ENCODE measurements at places on chromosomes 5 and 9.

DNA sequence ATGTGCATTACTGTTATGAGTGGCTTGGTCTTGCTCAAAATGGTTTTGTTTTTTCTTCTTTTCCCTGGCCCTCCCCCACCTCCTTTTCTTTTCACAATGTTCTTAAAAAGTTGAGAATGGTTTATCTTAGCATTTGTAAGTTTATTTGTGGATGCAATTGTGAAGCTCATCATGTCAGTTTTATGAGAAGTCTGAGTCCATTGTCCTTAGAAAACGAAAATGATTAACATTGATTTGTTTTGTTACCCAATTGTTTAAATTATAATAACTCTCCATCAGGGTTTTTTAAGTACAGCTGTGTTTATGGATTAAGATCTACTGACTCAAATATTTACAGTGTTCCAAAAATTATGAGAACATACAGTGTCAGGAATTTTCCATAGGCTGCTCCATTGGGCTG lies 511.3 kb upstream of the PAPPA start:
- DNase-seq, result no peak

DNA sequence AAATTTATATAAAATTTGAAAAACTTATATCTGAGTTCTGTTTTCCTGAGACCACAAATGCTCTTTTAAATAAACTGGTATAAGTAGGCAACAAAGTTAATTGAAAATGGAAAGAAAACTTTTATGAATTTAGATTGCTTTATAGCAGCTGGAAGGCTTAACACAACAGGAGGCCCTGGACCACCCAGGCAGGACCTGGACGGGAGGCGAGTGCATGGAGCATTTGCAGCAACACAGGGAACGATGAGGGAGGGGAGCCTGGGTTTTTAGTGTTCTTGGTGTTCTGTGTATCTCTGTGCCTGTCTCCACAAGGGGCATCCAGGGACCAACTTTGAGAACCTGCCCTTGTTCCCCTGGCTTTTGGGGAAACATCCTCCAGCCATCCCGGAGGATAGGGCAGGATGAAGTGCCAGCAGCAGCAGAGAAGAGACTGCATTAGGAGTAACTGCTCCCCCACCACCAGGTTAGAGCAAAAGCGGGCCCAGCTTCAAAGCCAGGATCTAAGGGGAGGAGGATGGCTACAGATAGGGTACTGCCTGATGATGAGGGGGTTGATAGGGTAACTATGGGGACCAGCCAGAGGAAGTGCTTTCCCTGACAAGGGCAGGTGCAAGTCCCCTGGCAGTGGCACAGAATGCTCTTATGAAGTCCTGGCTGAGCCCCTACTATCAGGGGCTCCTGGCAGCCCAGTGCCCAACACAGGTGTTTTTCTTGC lies 6.7 kb upstream of the SPATA31E1 start:
- DNase-seq, result no peak

DNA sequence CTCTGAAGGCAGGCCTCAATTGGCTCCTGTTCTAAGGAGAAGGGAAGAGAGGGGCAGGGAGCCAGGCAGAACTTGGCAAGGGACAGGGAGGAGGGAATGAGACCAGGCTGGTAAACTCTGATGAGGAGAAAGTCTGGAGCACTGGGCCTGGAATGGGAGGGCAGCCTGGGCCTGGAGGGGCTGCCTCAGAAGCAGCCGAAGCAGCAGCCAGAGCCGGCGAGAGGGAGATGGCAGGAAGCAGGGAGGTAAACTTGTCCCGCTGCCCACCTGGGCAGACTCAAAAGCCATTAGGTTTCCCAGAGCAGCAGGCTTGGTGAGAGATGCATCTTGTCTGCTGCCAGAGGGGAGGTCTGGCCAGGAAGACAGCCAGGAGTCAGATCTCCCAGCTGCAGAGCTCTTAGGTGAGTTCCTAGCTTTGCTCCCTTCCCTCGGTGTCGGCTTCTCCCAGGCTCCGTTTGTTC lies 37.0 kb upstream of the CRB2 start:
- DNase-seq, result no peak

DNA sequence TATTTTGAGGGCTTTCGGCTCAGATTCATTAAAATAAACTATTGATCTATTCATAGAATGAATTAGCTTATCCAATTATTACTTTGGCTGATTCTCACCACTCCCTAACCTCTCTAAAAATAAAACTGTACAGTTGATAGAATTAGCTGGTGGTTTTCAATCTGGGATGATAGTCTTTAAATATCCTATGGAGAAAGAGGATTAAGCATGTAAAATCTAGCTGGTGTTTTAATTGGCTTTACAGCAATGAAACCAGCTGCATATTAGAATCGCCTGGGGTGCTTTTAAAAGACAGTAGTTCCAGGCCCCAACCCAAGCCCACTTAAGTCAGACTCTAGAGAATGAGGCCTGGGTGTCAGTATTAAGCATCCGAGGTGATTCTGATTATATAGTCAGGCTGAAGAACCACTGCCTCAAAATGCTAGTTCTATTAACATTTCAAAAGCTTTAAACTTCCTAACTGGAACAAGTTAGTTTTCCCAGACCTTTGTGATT lies 95.1 kb downstream of the MAP1B start:
- no peak for DNase-seq

DNA sequence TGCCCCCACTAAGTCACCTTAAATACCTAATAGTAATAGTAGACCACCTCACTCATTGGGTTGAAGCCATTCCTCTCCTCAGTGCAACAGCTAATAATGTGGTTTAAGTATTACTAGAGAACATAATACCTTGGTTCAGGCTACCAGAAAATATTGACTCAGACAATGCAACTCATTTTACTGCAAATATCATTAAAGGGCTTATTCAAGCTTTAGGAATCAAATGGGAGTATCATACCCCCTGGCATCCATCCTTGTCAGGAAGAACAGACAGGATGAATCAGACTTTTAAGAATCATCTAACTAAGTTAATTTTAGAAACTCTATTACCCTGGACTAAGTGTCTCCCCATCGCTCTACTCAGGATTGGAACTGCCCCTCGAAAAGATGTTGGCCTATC lies 6.8 kb upstream of the RNF180 start:
- DNase-seq, result no peak

- DNase-seq, result peak; percentile 20
Measured at GRCh38 chr9:3751125-3751758, 225.4 kb upstream of the RFX3 start.

- DNase-seq, result no peak
Measured at GRCh38 chr9:77877976-77878375, 153.6 kb downstream of the GNAQ start.

- no peak for DNase-seq
Measured at GRCh38 chr5:28499766-28500290, 1461.4 kb upstream of the CDH9 start.

- DNase-seq, result peak; percentile 24
Measured at GRCh38 chr5:68243681-68244080, 28.1 kb downstream of the PIK3R1 start.
